Activated naive CD4-positive, alpha-beta T cell treated with anti-CD3 and anti-CD28 coated beads, Interleukin-2, amount 10 ng/mL, durations not matched to agents 5 hours and 36 hours (primary cell): ENCODE measurements at places on chromosomes 2 and 18. TPM values are rescaled to one million over a fixed set of nuclear protein-coding genes. Genes with fewer than 3 reads are reported as not detected.

Gene SH3RF3
- 0.43 TPM for total RNA-seq

Gene INHA
- not detected for total RNA-seq

Gene CFAP53
- 0.36 TPM for total RNA-seq

Gene AOX1
- total RNA-seq = 0.17 TPM

Gene CDK15
- total RNA-seq = not detected

Gene CXCR1
- total RNA-seq = 0.53 TPM

Gene CYRIA
- 0.48 TPM for total RNA-seq

Gene C2orf78
- not detected for total RNA-seq

Gene RGPD3
- total RNA-seq = 0.13 TPM

Gene GRHL1
- total RNA-seq = 0.36 TPM

Gene TNFRSF11A
- 15.8 TPM for total RNA-seq

Gene FOXD4L1
- total RNA-seq = 0.40 TPM

Gene GALNT3
- 7.9 TPM for total RNA-seq

Gene GPD2
- total RNA-seq = 13.9 TPM

Gene NOL4
- total RNA-seq = not detected

Gene PARD3B
- 1.2 TPM for total RNA-seq

Gene CRYGC
- not detected for total RNA-seq
